Posterior vena cava (tissue), 2 donors: ENCODE measurements at places on chromosomes 3 and 15. TPM values are rescaled to one million over a fixed set of nuclear protein-coding genes. Genes with fewer than 3 reads are reported as not detected.

LRRC31 gene
- total RNA-seq, result not detected

ANKRD63 gene
- not detected for total RNA-seq

TP63 gene
- 0.46 TPM for total RNA-seq

ECE2 gene
- total RNA-seq, result not detected

ZNF710 gene
- total RNA-seq, result 11.6 TPM

SRGAP3 gene
- 1.7 TPM for total RNA-seq

FBN1 gene
- 541 TPM for total RNA-seq

SOX2 gene
- total RNA-seq, result 0.29 TPM

ALDH1A3 gene
- total RNA-seq, result 26.6 TPM

PRSS50 gene
- not detected for total RNA-seq

SEMA3G gene
- 17.7 TPM for total RNA-seq

DNA sequence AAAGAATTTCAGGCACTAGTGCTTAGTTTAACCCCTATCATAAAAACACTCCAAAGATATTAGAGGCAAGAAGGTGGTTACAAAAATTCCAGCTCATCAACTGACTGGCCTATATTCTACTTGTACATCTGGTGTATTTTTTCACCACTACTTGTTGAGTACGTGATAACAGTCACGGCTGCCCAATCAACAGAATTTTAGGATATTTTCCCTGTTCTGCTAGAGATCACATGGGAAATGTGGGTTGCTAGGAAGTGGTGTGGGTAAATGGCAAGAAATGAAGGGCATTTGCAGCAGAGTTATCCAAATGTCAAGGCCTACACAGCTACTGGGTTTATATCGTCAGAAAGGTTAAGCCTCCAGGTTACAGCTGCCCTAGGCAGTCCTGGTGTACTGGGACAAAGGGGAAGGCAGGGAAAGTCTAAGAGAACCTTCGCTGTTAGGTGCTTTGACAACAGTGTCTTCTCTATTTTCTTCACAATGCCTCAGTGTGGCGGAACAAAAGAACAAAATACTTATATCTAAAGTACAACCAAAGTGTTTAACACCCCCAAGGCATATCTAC, 81.9 kb downstream of the FMN1 start:
- DNase-seq, result no peak

GRCh38 chr3:172635588-172635987, 75.3 kb downstream of the NCEH1 start:
- no peak for DNase-seq

DNA sequence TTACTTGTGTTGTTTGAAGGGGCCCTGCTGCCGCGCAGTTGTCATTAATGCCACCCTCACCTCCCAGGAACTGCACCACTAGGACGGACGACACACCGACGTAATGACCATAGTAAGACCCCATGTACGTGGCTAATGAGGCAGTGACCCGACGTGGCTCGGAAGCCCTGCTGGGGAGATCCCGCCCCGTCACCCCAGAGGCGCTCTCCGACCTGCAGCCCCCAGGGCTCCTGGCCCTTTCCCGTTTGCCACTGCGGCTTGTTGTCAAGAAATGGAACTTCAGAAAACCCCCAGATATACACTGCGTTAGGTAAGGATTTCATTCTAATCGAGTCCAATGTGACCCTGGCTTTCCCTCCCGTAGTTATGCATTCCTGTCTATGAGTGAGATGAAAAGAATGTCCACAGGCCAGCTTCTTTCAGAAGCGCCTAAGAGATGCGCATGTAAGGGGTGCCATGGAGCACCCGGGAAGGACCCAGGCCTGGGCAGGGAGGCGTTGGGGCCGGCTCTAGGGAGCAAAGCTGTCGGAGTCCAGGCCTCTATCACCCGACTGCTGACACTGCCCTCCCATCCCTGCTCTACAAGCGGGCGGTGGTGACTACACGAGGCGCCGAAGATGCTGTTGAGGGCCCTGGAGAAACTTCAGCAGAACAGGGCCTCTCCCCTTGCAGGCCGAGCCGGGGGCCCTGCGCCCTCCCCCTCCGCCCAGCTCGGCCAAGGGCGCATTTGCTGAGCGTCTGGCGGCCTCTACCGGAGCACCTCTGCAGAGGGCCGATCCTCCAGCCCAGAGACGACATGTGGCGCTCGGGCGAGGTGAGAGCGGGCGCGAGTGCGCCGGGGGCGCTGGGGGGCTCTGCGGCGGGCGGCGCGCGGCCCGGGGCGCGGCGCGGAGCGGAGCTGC, at the start of gene GABRA5:
GABRA5 (plus strand) TSS at position 765 of the 902 bp plus-strand sequence. CDS start 2,187 bp downstream, outside the sequence.
- no peak for DNase-seq

DNA sequence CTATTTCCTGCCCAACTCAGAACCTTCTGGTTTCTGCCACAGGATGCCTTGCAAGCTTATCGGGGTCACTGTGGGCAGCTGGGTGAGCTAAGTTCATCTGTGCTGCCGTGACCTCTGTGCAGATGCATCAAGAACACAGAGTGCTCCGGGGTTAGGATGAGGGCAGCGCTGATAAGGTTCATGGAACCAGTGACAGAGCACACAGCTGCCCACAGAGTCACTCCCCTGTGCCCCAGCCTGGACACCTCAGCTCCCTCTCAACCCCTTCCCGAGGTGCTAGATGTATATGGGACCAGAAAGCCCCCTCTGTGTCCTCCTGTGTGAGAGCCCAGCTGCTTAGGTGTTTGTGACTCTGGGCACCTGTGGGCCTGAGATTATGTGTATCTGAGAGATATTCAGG, 15.8 kb upstream of the ALAS1 start:
- DNase-seq, result peak; percentile 74

- DNase-seq, result no peak
Measured at GRCh38 chr3:89238846-89239245, 131.4 kb downstream of the EPHA3 start.

DNA sequence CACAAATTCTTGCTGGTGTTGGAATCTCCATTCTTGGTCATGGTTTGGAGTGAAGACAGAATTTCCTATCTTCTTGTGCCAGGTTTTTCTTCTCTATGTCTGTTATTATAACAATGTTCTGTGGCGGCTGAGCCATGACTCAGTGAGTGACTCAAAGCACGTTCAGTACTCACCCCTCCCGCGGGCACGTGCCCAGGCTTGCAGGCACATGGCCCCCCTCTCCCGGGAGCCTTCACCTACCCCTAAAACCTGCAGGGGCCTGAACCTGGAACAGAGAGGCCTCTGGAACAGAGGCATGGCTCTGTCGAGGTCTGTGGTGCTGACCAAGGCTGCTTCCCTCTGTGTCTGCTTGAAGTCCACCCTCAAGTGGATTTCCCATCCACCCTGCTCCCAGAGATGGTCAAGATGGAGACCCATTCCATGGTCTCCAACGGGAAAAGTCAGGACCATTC, 27.6 kb downstream of the PLXNB1 start:
- peak; percentile 98 for DNase-seq

DNA sequence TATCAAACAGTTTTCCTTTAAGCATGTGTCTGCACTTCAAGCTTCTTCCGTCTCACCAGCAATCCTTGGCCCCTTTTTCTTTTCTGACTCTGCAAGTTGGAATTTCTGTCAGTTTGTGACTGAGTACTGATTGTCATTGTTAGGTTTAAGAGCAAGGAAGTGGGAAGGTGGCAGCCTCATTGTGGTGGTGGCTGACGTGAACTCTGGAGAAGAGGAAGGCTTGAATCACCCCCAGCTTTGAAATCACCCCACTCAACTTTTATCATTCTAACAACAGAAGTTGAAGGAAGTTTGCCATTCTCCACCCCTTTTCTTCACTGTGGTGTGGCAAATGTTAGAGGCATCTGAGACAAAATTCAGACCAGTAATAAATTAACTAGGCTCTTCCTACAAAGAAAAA, 231.6 kb upstream of the AGTR1 start:
- no peak for DNase-seq

DNA sequence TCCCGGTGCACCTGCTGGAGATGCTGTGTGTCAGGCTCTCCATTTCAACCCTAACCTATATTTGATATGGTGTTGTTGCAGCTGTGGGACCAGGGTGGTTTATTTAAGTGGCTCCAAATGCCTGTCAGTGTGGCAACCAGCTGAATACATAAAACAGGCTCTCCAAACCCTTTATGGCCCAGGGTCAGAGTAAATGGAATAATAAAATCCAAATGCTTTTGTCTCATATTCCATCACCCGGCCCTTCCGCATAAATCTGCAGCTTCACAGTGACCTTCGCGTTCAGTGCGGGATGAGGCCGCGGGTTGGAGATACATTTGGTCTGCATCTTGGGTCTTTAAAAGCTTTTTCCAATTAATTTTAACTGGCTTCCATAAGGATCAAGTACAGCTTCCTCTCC, 382.1 kb upstream of the NR2F2 start:
- DNase-seq, result no peak

- DNase-seq, result peak; percentile 94
Measured at GRCh38 chr3:42012935-42013690, 51.2 kb upstream of the ULK4 start.

GRCh38 chr3:49713336-49714105, 6.0 kb downstream of the AMIGO3 start:
- DNase-seq, result peak; percentile 62

DNA sequence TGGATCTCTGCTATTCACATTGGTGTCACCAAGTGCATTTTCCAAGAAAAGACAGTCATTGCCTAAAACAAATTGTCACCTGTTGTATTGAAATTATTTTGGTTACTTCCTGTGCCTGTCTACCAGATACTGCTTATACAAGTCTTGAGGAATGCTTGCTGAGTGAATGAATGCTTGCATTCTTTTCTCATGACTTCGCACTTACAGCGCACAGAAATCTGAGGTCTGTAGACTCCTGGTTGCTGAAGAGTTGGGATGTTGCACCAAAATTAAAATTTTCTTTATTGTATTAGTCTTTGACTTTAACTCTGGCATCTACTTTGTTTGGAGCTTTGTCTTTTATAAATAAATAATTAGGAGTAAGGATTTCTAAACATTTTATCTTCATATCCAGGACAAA, 28.4 kb downstream of the SH3GL3 start:
- DNase-seq, result no peak

- no peak for DNase-seq
Measured at GRCh38 chr3:183264268-183264667, 11.2 kb downstream of the B3GNT5 start.

- no peak for DNase-seq
Measured at GRCh38 chr15:46304321-46304720, 669.5 kb downstream of the SQOR start.

DNA sequence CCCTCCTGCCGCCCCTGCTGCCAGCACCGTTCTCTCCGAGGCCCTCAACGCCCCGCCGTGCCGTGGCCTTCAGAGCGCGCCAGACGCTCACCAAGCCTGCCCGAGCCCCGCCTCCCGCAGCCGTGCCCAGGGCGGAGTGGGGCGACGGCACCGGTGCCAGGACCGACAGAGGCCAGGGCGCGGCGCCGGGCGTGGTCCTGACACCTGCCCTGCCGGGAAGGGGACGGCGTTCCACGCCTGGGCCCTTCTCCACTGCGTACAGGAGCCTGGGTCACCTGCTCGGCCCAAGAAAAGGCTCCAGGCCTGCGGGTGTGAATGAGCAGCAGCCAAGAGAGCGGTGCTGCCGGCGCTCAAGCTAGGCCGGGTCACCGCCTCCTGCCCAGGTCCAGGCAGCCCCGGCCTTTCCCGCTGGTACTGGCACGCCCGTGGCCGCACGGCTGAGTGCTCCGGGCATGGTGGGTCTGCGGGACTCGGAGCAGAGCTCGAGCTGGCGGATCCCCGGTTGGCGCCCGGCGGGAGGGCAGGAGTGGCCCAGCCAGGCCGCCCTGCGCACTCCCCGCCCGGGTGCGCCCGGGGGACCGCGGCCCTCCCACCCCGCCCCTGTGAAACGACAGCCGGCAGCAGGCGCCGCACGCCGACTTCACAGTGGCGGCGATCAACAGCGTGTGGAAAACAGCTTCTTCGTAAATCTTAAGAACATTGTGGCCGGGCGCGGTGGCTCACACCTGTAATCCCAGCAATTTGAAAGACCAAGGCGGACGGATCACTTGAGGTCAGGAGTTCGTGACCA, 4.2 kb downstream of the OCA2 start:
- DNase-seq, result peak; percentile 82

- DNase-seq, result peak; percentile 29
Measured at GRCh38 chr15:68646696-68647095, 67.9 kb downstream of the CORO2B start.

DNA sequence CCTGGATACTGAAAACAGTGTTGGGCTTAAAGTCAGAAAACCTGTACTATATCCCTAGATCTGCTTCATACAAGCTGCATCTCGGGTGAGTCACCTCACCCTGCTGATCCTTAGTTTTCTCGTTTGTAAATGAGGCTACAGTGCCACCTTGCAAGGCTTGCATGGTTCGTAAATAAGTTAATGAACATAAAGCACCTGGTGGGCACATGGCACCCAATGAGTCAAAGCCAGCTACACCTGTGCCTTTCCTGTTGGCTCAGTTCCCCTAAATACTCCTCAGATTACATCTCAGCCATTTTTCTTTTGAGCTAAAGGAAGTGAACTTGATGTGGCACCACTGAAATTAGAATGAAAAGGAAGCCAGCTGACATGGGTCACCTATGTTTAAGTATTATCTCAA, 26.5 kb downstream of the RTP1 start:
- DNase-seq, result no peak

DNA sequence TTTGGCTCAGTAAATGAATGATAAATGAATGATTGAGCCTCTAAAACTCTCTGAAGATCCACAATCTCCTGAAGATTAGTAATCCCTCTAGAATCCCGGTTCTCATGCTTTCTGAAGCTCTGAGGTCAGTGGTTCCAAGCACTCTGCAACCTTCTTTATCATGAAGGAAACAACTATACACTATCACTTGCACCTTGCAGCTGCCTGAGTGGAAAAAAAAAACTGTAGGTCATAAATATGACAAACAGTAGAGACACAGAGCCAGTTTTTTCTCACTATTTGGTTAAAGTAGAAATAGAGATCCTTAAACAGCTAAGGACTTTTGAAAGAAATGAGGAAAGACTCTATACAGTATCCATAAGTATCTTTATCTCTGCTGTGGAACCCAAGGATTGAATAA, 122.0 kb upstream of the CRBN start:
- no peak for DNase-seq

- no peak for DNase-seq
Measured at GRCh38 chr15:96328181-96328876, 2.2 kb upstream of the NR2F2 start.

DNA sequence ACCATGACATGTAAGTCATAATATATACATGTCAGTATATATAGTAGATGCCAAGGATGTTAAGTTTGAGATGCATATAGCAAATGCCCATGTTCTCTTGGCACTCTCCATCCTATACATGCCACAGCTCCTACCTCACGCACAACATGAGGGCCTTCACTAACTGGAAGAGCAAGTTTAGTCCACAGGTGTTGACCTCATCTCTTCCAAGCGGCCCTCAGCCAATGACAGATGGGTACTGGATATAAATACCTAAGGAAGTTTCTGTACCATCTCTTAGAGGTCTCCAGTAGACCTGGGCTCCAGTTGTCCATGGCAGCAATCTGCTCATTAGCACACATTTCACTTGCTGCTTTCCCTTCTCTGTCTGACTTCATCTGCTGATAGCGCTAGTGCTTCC, 43.3 kb upstream of the CMC1 start:
- DNase-seq, result no peak

DNA sequence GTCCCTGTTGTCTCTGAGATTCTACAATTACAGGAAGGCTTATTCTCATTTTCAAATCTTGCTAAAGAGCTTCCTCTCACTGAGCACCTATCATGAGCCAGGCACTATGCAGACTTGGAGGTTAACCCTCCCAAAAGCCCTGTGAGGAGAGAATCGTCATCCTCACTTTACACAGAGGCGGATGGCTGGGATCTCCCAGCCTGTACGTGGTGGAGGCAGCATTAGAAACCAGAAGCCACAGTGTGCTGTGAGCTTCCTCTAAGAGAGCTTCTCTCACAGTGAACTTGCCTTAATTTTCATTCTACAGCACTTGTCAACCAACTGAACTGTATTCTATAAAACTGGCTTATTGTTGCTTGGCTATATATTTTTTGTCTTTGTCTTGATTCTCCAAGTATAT, 6.1 kb upstream of the DGKG start:
- no peak for DNase-seq

- DNase-seq, result no peak
Measured at GRCh38 chr3:118059096-118059495, 975.5 kb downstream of the IGSF11 start.
